ENCODE measurements at places on chromosomes 11 and 22.

- DNase-seq, result peak; percentile 75
These were observed at the start of gene FXYD6 for GRCh38 chr11:117876341-117877119. FXYD6 (minus strand) TSS chr11:117876658; CDS start chr11:117842776, 33,882 bp downstream.

- no peak for DNase-seq
These were observed 59.7 kb upstream of the RAG2 start for GRCh38 chr11:36657610-36658267.

DNA sequence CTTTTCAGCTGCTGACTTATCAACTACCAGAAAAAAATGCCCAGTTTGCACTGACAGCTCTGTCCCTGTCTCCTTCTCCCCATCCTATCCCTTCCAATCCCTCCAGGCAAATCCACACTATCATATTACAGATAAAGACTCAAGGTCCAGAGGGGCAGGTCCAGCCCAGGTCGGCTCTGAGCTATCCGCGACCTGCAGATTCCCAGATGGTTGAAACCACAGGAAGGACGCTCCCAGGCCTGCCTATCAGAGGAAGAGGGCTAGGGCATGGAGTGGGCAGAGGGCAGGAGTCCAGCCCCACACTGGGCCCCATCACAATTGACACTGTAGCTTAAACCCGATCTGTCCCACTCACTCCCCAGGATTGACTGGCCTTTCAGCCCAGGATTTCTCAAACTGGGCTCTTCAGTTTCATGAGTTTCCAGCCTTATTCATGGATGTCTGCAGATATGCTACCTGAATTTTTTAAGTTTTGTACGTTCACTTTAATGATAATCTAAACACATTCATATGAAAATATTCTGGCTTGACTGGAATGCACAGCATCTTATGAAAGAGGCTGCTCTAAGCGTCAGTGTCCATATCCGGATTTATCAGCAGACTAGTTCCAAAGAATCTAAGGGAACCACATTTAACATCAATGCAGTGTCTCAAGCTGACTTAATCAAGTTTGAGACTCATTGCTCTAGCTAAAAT, 16.4 kb upstream of the FCHSD2 start:
- DNase-seq, result no peak

- no peak for DNase-seq
These were observed 70.6 kb downstream of the ST3GAL4 start for GRCh38 chr11:126426106-126426505.

- no peak for DNase-seq
These were observed 12.9 kb downstream of the SHISA8 start for GRCh38 chr22:41902016-41902415.

DNA sequence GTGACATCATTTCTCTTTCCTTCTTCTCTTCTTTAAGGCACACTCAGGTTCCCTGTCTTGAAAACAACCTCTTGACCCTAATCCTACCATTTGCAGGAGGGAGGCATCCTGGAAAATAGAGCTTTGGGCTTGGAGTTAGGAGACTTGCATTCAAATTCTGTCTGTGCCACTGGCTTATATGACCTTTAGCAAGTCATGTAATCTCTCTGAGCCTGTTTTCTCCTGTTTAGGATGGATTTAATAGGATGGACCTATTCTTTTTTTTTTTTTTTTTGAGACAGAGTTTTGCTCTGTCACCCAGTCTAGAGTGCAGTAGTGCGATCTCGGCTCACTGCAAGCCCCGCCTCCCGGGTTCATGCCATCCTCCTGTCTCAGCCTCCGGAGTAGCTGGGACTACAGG, 25.1 kb upstream of the CCDC134 start:
- no peak for DNase-seq

Measured in cerebellar cortex (tissue), 1 donor.